ENCODE measurements at places on chromosomes 7 and 10. TPM values are rescaled to one million over a fixed set of nuclear protein-coding genes. Genes with fewer than 3 reads are reported as not detected.

GRCh38 chr10:33704214-33704830 lies 369.9 kb upstream of the NRP1 start:
- DNase-seq = no peak

GRCh38 chr10:88702848-88703597 lies 3.0 kb upstream of the LIPK start:
- DNase-seq = no peak

- no peak for DNase-seq
These were observed 53.9 kb downstream of the CHST15 start for GRCh38 chr10:124039483-124040013.

DNA sequence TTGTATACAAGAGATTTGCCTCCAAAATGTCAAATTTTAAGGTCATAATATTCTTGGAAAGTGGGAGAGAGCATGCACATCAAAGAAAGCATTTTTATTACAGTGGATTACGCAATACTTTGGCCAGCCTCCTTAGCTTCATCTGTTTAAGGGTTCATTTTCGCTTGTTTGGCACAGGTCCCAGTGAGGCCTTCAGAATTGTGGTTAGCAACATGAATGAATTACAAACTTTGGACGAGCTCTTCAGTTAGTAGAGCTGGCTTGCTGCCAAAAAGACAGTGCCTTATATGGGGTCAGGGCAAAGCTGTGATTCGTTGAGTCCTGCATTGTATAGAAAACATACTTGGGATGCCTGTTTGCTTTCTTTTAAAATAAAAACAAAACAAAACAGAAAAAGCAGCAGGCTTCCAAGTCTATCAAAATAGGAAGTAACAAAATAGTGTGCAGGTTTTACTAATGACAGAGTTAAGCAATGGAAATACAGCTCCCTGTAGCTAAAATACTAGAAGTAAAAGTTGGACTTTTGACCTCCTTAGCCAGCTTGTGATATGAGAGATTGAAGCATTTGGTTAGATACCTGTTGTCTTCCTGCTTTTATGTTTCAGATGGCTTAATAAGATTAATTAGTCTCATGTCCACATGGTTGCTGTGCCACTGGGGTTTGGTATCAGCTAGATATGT lies 190.8 kb downstream of the MLLT10 start:
- DNase-seq = peak; percentile 54

The VPS37D gene
- total RNA-seq = 3.6 TPM

The RPEL1 gene
- total RNA-seq = 0.17 TPM

Measured in NCI-H460 (cell line).